ENCODE measurements at places on chromosomes 3 and 15.

DNA sequence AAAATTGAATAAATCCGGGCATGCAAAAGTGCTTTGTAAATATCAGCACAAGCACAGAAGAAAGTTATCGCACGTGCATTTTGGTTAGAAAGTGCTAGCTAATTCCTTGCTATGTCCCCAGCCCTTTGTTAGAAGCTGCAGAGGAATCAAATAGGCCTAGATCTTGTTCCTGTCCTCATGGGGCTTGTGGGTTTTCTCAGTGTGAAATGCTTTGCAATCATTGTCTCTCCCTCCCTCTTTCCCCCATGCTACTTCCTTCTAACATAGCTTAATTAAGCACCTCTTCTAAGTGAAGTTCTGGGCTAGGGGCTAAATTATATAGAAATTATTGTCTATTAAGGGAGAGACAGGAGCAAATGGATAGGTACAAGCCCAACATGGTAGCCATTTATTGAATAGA is 271.7 kb downstream of the RPLP1 start:
- no peak for DNase-seq

DNA sequence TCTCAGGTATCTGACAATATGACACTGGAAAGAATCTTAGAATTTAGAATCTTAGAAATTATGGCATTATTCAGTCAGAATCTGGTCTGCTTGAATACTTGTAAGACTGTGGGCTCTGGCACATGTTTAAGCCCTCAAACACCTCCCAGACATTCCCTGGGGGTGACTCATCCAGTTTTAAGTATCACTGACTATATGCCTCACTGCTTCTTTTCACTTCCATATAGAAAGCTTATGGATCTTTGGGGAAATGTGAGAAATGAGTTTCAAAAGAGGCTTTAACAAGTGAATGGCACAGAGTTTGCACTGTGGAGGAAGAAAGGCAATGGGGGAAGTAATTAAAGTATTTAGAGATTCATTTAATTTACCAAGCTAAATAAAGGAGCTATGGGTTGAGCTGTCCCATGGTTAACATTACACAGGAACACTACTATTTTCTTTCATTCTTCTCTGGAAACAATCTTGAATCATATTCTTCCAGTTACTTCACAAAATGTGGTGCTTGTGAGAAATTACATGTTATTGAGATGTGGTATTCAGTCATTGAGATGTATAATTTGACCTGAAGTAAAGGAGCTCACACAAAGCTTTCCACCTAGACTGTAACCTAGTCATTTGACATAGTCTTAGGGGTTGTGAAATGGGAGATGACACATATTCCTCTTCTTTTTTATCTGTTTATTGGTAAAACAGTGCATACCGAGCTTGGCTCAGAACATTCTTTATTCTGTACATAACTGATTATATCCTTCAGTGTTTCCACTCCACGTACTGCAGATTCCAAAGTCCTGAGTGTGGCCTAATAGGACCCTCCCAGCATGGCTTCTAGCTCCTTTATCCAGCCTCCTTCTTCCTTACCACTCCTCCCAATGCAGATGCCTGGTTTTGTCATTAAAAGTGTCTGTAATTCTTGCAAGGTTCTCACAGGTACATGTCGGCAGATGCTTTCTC is 544.6 kb upstream of the NECTIN3 start:
- no peak for DNase-seq

DNA sequence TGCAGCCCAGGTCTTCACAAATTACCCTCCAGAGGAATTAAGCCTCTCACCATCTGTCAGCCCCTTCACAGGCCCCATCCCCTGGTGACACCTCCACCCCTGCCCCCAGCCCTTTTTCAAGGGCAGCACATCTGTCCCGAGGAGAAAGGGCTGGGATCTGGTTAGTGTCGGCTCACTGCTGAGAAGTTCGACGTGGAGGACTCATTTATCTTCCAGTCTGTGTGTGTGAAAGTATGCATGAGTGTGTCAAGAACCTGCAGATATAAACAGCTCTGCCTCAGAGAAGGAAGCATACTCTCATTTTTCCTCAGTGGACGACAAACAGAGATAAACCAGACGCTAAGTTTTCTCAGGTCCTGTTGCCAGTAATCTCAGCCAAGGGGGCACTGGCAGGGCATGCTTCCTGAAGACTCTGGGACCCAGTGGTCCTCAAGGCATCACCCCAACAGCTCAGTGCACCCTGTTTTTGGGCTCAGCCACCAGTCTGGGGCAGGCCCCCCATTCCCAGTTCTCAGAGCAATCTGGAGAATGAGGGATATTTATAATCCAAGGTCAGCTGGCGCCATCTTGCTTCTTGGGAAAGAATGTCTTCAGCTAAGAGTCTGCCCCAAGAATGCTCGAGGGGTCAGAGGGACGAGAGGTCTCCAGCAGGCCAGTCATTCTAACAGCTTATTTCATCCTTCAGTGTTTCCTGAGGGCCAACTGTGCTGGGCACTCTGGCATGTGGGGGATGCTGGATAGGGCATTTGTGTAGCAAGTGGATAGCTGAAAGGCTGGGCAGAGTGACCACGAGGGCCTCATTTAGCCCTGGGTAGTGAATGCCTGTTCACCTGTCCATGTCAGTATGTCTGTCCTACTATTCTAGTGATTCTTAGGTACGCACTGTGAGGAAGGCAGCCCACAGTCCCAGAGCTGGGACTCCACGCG is 73.6 kb downstream of the ADCY5 start:
- DNase-seq, result no peak

DNA sequence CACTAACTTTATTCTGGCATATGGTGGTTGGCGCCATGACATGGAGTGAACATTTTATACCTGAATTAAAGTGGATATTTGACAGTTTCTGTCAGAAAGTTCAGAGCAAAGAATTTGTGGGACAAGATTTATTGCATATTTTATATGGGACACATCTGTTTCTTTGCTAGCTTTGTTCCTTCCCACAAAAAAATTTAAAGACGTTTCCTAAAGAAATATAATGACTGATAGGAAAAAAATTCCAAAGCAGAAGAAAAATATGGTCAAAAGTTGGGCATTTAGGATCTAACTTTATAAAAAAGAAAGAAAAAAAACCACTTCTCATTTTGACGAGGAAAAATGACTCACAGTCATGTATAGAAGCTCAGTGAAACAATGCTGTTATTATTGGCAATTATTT is 101.6 kb downstream of the GREM1 start:
- DNase-seq, result no peak

DNA sequence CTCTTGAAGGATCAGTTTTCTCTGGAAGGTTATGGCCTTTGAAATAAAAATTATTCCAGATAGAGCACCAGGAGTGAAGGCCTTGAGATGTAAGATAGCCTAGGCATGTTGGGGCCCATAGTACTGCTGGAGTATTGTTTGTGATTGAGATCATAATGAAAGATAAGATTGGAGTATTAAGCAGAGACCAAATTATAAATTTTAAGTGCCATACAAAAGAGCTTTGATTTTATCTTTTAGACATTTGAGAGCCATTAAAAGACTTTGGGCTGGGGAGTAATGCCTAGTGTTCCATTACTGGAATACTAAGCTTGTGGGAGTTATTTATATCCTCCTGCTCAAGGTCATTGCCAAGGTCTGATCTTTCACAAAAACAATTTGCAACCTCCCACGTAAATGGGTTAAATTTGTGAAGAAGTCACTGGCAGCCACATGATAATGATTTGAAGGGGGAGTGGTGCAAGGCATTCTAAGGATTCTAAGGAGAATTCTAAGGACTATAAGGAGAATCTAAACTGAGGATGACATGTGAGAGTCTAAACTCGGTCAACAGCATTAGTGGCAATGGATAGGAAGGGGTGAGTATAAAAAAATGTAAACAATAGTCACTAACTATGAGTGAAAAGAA is 12.8 kb downstream of the ELL3 start:
- DNase-seq, result no peak

GRCh38 chr3:57100046-57100695 is 39.7 kb downstream of the SPATA12 start:
- peak; percentile 90 for DNase-seq

GRCh38 chr15:89428246-89428645 is 68.1 kb downstream of the RHCG start:
- DNase-seq, result no peak

GRCh38 chr3:164144824-164145223 is 933.5 kb downstream of the SI start:
- no peak for DNase-seq

DNA sequence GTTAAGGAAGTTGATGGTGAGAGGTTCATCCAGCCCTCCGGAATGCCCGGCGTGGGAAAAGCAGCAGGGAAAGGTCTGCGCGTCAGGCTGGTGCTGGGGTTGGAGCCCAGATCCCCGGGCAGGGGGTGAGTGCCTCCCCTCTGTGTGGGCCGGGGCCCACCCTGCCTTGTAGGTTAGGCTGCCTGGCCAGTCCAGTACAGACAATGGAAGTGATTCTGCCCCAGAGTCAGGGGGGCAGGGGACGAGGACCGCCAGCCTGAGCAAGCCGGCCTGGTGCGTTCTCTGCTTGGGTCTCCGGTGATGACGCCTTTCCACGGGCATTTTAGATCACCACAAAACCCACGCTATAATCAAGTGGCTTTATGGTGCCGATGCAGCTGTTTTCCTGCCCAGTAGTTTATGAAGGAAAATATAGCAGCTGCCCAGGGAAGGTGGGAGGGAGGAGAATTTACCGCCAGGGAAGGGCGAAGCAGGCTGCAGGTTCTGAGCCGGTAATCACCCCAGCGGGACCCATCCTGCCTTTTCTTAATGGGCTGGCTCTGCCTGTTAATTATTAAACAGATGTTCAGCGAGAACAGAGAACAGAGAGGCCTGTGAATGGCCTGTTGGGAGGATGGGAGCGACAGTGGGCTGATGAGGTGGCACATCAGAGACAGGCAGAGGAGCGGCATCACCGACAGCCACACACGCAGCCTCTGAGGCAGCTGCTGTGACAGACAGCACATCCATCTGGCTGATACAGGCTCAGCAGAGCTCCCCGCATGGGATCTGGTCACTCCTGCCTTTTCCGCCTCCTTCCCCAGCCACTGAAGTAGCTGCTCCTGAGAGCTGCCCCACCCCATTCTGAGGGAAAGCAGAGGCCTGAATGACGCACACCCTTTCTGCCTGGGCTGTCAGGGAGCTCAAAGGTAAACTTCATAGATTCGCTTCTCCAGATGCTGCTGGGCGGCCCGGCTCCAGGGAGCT is 35.2 kb downstream of the BDH1 start:
- DNase-seq, result no peak

- no peak for DNase-seq
Measured at GRCh38 chr3:22685597-22685996, 517.5 kb upstream of the UBE2E2 start.

GRCh38 chr3:181999314-181999713 is 287.6 kb downstream of the SOX2 start:
- DNase-seq, result no peak

DNA sequence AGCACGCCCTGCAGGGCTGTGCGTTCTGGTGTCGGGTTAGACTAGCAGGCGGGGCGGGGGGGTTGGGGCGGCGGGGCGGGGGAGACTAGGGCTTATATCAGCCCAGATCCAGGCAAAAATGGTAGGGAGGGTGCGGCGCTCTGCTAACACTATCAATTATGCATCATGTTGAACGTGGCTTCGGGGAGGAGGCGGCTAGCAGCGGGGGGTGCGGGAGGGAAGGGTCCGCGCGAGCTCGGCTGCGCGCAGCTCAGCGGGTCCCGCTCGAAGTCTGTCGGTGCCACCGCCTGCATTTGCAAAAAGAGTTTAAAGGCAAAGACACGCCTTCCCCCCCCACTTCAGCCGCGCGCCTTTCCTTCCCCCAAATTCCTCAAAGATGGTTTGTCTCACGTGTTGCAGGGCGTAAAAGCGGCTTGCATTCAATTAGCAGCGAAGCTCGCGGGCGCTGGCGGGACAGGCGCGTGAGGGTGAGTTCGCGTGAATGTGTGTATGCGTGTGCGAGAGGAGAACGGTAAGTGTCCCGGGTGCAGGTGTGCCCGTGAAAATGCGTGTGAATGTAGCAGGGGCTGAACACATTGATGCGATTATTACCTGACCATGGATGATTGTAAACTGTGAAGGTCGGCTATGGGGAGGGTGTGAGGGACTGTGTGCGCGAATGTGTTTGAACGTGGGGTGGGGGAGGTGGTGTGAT is at the start of gene ISLR2:
TSS of gene ISLR2 (plus strand) at position 432 of the 694 bp plus-strand sequence. CDS start 2,169 bp downstream, outside the sequence.
- no peak for DNase-seq

DNA sequence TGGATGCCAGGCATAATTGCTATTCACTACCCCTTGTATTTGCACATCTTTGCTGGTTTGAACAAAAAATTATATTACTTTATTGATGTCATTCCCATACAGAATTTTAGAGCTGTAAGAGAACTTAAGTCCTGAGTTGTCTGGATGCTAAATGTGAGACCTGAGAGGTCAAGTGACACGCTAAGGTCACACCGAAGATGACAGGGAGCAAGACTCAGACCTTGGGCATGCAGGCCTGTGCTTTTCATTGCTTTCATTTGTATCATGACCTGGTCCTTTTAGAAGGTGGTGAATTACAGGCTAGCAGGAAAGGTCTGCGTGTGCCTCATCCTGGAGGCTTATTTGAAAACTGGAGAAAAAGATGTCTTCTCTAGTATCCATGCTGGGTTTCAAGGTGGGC is 312.0 kb upstream of the RASGRP1 start:
- no peak for DNase-seq

DNA sequence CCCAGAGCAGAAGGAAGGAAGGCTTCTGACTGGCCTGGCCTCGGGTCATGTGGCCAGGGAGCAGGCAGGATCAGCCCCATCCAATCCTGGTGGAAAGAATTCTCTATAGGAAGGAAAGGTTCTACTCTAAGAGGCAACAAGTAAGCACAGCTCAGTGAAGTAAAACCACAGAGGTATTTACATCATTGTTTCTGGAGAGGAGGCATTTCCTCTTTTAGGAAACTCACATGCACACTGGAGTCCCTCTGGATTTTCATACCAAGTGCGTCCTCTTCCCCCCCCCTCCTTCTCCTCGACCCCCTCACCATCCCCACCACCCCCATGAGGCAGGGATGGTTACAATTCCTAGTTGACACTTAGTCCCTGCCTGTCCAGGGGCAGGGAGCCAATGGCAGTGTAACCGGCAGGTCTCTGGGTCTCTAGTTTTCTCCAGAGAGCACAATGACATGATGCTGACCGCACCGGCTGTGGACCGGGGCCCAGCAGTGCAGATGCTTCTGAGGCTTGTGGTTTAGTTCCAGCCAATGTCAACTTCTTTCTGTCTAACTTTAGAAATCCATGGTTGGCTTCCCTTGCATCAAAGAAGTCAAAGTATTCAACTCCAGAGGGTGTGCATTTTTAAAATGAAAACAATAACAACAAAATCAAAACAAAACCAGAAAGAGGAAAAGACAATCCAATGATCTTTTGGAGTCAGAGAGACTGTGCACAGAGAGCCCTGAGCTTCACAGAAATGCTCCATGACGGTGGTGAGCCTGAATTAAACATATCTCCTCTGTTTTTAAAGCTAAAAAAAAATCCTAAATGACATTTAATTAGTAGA is 230.3 kb upstream of the TLE3 start:
- DNase-seq, result peak; percentile 78
